ENCODE measurements at places on chromosomes 6 and 20. TPM values are rescaled to one million over a fixed set of nuclear protein-coding genes. Genes with fewer than 3 reads are reported as not detected.

The SMLR1 gene
- not detected for total RNA-seq

The LINC00237 gene
- total RNA-seq: not detected

The ARG1 gene
- total RNA-seq: not detected

The CUTA gene
- total RNA-seq: 191 TPM

DNA sequence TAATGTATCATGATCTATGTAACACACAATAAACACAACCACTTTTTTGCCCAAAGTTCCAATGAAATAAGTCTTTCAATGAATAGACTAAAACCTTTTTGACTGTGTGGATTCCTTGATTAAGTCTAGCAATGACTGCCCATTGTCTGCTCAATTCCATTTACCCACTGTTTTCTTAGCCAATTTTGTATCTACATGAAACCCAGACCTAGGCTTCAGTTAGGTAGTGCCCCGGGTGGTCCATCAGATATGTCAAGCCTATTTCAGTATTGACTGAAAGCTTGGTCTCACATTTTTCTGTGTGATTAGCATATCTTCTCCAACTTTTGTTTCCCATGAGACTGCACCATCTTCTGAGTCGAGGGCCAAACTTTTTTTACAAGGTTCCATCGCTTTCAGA, 615.0 kb downstream of the C6orf118 start:
- no peak overlapping the region for H3K27ac ChIP-seq
- H3K36me3 ChIP-seq: no peaks in the 10 kb centered on the region
- no peaks in the 10 kb centered on the region for H3K4me1 ChIP-seq
- DNase-seq: no peak
- H3K27me3 ChIP-seq: no peaks in the 10 kb centered on the region

- no peak overlapping the region for H3K4me3 ChIP-seq
- H3K36me3 ChIP-seq: no peaks in the 10 kb centered on the region
- H3K4me1 ChIP-seq: no peaks in the 10 kb centered on the region
- H3K27ac ChIP-seq: no peak overlapping the region
- DNase-seq: no peak
These were observed 228.8 kb downstream of the BMP7 start for GRCh38 chr20:57037689-57038088.

GRCh38 chr6:144150710-144151657, 667 bp downstream of the STX11 start:
- H3K36me3 ChIP-seq: peaks cover 28% of the 10 kb centered on the region
- peak overlapping the region; percentile 99 for H3K27ac ChIP-seq
- peak overlapping the region; percentile 88 for H3K4me3 ChIP-seq
- no peaks in the 10 kb centered on the region for H3K27me3 ChIP-seq
- H3K4me1 ChIP-seq: peaks cover 53% of the 10 kb centered on the region

GRCh38 chr6:120736740-120737139, 597.5 kb downstream of the TBC1D32 start:
- no peaks in the 10 kb centered on the region for H3K27me3 ChIP-seq
- H3K36me3 ChIP-seq: no peaks in the 10 kb centered on the region
- DNase-seq: no peak
- no peak overlapping the region for H3K4me3 ChIP-seq
- no peak overlapping the region for H3K27ac ChIP-seq
- no peaks in the 10 kb centered on the region for H3K4me1 ChIP-seq

DNA sequence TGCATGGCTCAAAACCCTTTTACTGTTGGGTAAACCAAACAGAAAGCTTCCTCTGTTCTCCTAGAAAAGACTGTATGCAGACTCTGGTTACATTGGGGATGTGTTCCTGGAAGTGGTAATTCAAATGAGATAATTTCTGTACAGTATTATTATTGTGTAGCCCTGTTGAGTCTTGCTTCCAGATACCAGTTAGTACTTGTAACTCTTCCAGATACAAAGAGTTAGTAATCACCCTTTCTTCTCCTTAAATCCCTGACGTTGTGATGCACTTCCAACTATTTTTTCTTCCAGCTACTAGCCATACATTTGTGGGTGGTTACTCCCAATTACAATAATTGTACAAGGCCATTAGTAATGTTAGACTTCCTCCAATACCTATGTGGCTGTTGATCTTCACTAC, 42.3 kb upstream of the GRIK2 start:
- no peaks in the 10 kb centered on the region for H3K36me3 ChIP-seq
- H3K27me3 ChIP-seq: no peaks in the 10 kb centered on the region
- no peaks in the 10 kb centered on the region for H3K4me1 ChIP-seq
- H3K4me3 ChIP-seq: no peak overlapping the region

DNA sequence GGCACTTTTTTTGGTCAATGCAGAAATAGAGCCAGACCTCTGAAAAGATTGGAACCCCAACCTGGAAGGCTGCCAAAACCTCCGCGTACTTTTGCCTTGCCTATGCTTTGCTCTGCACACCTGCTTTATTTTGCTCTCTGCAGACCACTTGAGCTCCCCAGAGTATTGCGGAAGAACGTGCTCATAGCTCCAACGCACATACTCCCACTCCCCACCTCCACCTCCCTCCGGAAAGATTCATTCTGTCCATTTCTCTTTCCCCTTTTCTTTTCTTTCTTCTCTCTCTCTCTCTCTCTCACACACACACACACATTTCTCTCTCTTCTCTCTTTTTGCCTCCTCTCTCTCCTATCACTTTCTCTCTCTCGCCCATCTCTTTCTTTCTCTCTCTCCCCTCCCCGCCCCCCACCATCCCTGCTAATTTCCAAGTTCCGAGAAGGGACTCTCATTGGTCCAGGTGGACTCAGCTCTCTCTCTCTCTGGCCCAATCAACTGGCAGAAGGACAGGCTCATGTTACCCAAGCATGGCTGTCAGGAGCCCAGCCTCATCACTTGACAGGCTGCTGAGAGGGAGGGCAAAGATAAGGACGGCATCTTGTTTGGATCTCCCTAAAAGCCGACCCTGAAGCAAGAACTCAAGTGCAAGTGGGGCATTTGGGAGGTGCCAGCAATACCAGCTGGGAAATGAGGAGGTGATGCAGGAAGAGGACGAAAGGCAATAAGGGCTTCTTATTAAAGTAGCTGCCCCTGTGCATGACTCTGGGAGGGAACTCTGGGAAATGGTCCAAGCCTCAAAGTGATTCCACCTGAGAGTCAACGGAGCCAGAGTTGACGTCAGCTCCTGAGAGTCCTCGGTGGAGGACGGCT, 246.1 kb downstream of the LY86 start:
- no peaks in the 10 kb centered on the region for H3K36me3 ChIP-seq
- H3K4me1 ChIP-seq: no peaks in the 10 kb centered on the region
- DNase-seq: no peak
- no peak overlapping the region for H3K27ac ChIP-seq
- peaks cover 37% of the 10 kb centered on the region for H3K27me3 ChIP-seq

- DNase-seq: no peak
- no peak overlapping the region for H3K27ac ChIP-seq
- H3K36me3 ChIP-seq: no peaks in the 10 kb centered on the region
- H3K4me3 ChIP-seq: no peak overlapping the region
- peaks cover 13% of the 10 kb centered on the region for H3K27me3 ChIP-seq
- H3K4me1 ChIP-seq: no peaks in the 10 kb centered on the region
These were observed 244.7 kb upstream of the PRND start for GRCh38 chr20:4476903-4477500.

DNA sequence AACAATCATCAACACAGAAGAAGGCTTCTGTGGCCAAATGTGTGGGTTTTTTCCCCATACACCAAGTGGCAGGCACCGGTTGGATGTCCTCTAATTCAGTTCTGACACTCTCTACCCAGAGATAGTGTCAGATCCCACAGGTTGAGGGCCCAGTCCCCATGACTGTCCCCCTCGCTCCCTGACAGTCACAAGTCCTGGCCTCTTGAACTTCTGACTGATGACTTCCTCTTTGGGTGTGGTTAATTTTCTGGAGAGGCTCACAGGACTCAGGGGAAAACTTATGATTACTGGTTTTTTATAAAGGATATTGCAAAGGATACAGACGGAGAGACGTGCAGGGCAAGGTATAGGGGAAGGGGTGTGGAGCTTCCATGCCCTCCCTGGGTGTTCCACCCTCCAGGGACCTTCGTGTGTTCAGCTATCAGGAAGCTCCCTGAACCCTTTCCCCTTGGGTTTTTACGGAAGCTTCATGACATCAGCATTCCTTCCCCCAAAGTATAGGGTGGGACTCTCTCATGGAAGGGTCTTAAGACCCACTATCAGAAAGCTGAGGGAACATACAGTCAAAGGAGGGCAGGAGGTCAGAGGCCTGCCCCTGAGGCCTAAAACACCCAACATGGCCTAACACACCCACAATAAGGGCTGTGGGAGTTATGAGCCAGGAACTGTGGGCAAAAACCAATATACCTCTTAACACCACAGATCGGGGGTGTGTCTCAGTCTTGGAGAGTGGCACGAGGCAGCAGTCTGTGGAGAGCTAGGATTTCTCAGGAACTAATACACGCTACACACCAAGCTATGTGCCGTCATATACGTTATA, 33.3 kb downstream of the FARS2 start:
- peaks cover 5% of the 10 kb centered on the region for H3K36me3 ChIP-seq
- H3K27ac ChIP-seq: no peak overlapping the region

GRCh38 chr6:73200247-73200646, 25.0 kb downstream of the KHDC1L start:
- no peak overlapping the region for H3K4me3 ChIP-seq
- H3K27ac ChIP-seq: no peak overlapping the region
- H3K4me1 ChIP-seq: no peaks in the 10 kb centered on the region

GRCh38 chr20:19621072-19621471, 137.0 kb upstream of the RIN2 start:
- no peaks in the 10 kb centered on the region for H3K4me1 ChIP-seq
- H3K27me3 ChIP-seq: peaks cover 3% of the 10 kb centered on the region
- H3K36me3 ChIP-seq: no peaks in the 10 kb centered on the region
